ENCODE measurements at places on chromosomes 7 and 10.

GRCh38 chr10:102312683-102313082 lies 67.4 kb downstream of the GBF1 start:
- DNase-seq, result no peak

DNA sequence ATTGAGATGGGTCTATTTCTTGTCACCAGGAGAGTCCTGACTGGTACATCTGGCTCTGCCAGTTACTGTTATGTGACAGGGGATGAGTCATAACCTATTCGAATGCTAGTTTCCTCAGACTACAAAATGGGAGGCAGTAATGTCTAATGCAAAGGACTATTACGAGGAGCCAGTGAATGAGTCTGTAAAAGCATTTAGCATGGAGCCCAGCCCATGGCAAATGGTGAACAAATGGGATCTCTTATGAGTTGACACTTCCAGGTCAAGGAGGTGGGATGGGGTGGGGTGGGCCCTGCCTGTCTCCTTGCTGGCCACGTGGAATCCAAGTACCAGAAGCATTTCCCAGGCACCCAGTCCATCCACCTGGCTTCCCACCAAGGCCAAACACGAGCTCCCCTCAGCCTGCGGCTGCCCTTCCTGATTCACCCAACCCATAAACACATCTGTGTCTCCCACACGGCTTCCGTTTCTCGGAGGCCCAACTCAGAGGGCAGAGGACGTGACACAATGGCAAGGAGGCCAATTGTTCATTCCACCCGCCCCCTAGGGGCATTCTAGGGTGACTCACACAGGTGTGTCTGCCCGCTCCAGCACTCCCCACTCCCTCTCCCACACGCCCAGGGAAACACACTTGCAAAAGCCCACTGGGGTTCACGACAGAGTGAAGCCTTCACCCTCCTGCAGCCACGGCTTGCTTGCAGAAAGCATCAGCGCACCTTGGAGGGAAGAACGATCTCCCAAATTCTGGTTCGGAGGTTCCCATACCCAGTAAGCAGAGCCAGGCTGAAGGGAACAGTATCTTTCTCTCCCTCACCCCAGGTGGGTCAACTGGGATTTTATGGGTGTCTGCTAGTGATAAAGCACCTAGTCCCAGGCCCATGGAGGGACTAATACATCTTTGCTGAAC lies 109.8 kb downstream of the SH3PXD2A start:
- DNase-seq, result peak; percentile 71

- DNase-seq, result no peak
Measured at GRCh38 chr7:45435131-45435530, 139.0 kb upstream of the ADCY1 start.

GRCh38 chr7:1141651-1142050 lies 18.3 kb downstream of the ZFAND2A start:
- no peak for DNase-seq

- peak; percentile 69 for DNase-seq
Measured at GRCh38 chr7:107891636-107892366, 818 bp downstream of the DLD start.

DNA sequence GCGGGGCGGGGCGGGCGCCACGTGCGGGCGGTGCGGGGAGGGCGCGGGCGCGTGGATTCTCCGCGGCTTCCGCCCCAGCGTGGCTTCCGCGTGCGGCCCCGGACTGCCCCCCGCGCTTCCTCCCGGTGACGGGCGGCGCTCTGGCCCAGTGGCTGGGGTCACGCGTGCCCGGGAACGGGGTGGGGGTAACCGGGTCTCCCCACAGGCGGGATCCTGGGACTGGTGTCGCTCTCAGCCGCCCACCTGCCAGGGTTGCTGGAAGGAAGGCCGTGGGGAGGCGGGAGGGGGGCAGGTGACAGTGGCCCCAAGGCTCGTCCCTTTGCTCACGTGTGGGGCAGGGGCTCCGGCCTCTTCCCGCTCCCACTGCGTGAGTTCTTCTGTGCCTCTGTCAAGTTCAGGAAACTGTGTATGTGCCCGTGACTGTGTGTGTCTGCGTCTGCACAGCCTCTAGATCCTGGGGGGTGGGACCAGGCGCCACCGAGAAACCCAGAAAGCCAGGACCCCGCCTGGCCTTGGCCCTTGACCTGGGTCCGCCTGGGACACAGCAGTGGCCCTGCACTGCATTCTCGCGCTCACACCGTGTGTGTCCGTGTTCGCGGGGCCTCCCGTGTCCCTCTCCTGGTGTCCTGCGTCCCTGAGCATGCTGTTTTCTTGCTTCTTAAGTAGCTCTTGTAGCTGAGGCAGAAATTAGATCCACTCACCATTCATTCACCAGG lies 919 bp downstream of the MAFK start:
- peak; percentile 49 for DNase-seq

DNA sequence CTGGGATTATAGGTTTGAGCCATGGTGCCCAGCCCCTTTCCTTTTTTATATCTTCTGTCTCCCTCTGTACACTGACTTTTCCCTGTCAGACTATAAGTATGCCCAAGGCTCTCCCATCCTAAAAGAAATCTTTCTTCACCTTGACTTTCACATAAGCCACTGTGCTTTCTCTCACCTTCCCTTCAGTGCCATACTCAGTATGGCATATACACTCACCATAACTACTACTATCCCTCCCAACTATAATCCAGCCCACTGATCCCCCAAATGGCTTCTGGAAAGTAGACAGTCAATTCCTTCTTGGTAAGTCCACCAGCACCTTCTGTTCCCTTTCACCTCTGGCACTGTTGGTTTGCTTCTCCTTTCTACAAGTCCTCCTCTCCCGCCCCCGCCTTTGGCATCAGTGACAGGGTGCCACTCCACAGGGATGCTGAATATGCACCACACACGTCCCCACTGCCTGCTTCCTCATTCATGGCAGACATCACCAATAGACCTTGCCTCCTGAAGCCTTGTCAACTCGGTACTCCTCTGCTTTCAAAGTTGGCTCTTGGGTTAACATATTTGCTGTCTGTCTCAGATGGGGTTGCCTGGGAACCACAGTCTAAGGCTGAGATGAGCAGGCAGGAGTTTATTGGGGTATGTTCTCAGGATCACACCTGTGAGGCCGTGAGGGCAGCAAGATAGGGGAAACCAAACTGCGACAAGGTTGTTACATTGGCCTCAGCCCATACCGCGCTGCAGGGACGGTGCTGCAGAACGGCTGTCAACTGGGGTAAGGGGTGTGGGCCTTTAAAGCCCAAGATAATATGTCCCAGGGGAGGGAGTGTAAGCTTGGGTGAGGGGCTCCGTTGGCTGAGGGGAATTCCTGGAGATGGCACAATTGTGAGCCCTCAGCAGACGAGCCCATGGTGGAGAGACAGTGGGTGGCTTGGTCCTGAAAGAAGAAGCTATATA lies 7.2 kb upstream of the PSAP start:
- no peak for DNase-seq

- no peak for DNase-seq
Measured at GRCh38 chr10:110758898-110759297, 112.8 kb upstream of the PDCD4 start.

GRCh38 chr7:29851487-29851886 lies 45.2 kb downstream of the WIPF3 start:
- peak; percentile 70 for DNase-seq

DNA sequence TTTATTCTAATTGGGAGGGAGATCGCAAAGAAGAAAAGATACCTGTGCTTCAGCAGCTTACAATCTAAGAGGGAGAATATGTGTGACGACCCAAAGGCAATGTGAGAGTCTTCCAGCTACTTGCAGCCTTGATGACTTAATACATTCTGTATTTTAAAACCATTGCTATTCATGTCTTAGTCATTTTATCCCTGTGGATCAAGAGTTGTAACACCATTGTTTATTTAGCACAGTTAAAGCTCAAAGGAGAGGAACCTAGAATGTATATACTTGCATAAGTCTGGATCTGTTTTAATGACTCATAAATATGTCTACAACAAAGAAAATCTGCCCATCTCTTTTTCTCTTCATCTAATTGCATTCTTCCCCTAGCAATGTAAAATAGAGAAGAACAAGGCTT lies 117.9 kb upstream of the DLX6 start:
- no peak for DNase-seq

DNA sequence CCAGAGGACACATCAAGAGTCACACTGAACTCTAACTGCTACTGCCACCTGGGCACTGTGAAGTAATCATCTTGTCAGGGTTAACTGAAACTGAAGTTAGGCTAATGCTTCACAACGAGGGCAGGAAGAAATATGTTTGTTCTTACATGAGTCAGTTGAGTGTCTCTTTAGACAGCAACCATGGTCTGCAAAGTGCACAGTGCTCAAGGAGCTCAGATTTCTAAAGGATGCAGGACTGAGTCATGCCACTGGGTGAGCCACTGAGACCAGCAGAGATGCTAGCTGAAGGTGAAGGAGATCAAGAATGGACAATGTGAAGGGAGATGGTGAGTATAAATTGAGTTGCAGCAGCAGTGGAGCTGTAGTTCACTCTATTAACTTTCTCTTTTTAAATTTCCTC lies 76.0 kb upstream of the CTTNBP2 start:
- no peak for DNase-seq

DNA sequence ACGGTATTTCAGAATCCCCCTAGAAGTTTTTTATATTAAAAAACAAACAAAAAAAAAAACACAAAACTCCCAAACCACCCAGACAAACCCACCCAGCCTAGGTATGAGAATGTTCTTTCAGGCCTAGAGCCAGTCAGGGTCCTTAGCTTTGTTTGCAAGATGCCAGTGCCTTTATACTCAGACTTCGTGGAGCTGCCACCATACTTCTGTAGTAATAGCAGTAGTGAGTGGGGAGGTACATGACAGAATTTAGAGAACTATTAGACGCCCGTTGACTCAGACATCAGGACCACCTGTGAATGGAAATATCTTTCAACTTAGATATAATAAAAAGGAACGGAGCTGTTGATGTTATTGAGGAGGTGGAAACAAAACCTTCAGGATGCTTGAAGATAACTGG lies 138.2 kb upstream of the MKLN1 start:
- no peak for DNase-seq

- DNase-seq, result no peak
Measured at GRCh38 chr10:89861584-89862301, 160.4 kb downstream of the KIF20B start.

- DNase-seq, result no peak
Measured at GRCh38 chr7:2018569-2019460, 213.9 kb downstream of the MAD1L1 start.

DNA sequence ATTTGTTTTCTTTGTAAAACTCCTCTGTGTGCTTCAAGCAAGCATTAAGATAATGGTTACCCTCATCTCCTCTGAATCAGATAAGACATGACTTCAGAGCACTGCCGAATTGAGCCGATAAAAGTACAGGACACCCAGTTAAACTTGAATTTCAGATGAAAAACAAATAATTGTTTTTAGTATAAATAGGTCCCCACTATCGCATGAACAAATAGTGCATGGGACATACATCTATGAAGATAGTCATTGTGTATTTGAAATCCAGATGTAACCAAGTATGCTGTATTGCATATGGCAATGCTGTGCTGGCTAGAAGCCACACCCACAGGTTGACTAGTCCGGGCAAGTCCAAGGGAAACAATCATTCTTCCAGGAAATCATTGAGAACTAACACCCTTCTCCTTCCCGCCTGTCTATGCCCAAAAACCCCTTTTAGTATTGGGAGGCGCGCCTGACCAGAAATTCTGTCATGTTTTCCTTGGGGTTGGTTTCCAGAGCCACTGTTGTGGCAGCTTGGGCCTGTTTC lies 12.6 kb upstream of the FGFR2 start:
- DNase-seq, result no peak

GRCh38 chr7:107394831-107395230 lies 75.0 kb upstream of the GPR22 start:
- no peak for DNase-seq

DNA sequence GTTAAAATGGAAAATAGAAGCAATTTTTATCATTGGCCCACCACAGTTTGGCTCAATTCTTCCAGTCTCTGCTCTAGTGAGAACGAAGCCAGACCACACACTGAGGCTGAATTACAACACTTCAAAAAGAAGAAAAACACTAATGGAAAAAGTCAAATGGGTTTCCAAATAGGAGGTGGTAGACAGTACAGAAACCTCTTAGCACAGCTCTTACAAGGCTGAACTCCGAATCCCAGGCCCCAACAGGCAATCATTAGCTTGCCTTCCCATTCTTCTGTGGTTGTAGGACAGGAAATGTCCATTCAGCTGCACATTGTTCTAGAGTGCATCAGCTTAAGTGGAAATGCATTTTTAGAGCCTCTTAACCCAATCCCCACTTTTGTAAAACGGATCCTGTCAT lies 115.1 kb upstream of the MEOX2 start:
- no peak for DNase-seq

DNA sequence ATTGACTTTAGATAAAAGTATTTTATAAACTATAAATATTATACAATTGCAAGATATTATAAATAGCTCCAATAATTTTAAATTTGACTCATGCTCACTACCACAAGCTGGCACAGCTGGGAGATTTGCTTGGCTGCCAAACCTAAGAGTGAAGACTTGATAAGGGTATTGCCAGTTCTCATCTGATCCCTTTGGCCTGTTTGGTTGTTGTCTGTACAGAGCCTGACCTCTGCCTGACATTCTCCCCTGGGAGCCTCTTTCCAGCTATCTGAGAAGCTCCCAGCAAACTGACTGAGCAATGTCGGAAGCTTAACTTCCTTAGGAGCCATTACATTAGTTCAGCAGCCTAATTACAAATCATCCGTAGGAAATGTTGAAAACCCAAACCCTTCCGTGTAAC lies 10.2 kb upstream of the LMOD2 start:
- no peak for DNase-seq

DNA sequence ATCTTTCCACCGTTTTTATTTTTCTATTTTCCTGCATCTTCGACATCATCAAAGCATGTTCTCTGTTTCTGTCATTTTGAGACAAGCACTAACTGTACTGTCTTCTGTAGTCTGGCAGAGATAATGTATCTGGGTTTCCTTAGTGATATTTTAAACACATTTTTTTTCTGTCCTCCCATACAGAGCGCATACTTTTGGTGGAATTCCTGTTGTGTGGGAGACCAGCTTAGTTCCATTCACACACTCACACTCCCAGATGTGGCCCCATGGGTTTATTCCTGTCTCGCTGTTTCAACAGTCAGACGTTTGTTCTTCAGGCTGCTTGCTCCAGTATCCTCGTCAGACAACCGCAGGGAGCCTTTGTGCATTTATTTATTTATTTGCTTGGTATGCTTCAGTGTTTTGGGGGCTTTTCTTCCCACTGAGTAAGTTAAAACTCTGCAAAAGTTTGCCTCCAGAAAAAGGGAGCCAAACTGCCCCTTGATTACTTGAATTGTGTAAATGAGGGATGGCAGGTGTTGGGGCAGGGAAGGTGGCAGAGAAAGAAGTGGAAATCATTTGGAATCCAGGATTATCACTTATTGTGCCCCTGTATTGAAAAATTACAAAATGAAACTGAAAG lies 456.8 kb upstream of the KLF6 start:
- DNase-seq, result no peak

DNA sequence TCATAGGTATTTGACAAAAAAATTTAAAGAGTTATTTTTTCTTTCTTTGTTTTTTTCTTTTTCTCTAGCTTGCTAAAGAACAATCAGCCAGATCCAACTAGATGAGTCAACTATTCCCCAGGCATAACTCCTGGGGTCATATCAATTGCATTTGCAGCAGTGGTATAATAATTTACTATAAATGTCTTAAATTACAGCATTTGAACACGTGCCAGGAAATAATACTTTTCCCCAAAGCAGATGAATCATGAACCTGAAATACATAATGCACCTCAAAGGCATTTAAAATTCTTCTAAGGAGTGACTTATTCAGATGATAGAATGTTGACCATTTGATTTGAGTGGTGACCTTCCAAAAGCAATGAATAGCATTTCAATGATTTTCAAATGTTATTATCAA lies 190.1 kb downstream of the LRRTM3 start:
- DNase-seq, result no peak
